Sigmoid colon (tissue), 7 donors: ENCODE measurements at places on chromosomes 3 and 15.

DNA sequence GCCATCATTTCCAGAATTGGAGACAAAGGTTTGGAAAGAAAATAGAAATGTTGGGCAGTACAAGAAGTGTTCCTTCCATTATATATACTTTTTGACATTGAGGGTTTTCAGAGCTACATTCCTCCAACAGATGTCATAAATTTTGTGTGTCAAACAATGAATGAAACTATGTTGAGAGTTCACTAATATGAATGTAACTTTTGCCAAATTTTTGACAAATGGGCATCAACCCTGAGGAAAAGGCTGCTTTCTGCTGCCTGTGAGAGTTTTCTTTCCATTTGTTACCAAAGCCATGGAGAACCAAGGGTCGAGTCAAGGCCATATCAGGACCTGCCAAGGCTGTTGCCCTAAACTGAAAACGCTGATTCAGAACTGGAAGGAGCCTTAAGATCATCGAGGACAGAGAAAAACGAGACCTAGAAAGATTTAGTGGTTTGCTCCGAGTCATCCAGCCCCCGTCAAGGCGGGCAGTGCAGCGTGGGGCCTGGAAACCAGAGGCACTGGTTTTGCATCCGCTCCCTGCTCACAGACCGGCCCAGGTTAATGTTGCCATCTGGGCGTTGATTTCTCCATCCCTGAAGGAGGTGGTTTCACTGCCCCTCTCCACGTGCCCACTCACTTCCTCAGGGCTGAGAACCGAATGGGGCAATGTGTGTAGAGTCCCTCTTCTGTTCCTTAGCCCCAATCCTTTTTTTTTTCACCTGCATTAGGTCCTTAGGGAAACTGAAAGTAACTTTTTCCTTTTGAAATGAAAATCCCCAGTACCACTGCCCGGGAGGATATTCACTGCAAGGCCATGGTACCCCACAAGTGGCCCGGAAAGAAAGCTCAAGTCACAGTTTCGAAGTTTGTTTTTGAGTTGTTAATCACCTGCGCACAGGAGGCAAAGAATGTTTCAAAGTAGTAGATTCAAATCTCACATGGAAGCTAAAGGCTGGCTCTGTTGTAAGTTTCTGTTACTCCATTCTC is 32.8 kb downstream of the TPM1 start:
- H3K27me3 ChIP-seq, result no peaks in the 10 kb centered on the region
- H3K4me3 ChIP-seq, result peak overlapping the region; percentile 2
- peak; percentile 81 for DNase-seq
- no peaks in the 10 kb centered on the region for H3K36me3 ChIP-seq
- peak overlapping the region; percentile 99 for H3K27ac ChIP-seq
- peaks cover 36% of the 10 kb centered on the region for H3K4me1 ChIP-seq

GRCh38 chr3:159077860-159078259 is 276.0 kb downstream of the MFSD1 start:
- no peak overlapping the region for H3K4me3 ChIP-seq
- no peak overlapping the region for H3K27ac ChIP-seq
- H3K27me3 ChIP-seq, result no peaks in the 10 kb centered on the region

GRCh38 chr3:139906418-139906817 is 28.6 kb upstream of the CLSTN2 start:
- H3K27ac ChIP-seq, result no peak overlapping the region
- no peak for DNase-seq
- no peak overlapping the region for H3K4me3 ChIP-seq
- no peaks in the 10 kb centered on the region for H3K4me1 ChIP-seq
- no peaks in the 10 kb centered on the region for H3K36me3 ChIP-seq

- no peaks in the 10 kb centered on the region for H3K27me3 ChIP-seq
- peak overlapping the region; percentile 95 for H3K27ac ChIP-seq
- H3K36me3 ChIP-seq, result no peaks in the 10 kb centered on the region
- no peak overlapping the region for H3K4me3 ChIP-seq
- H3K4me1 ChIP-seq, result peaks cover 24% of the 10 kb centered on the region
- DNase-seq, result no peak
Observed at GRCh38 chr15:67063689-67064606, 1.5 kb upstream of the SMAD3 start.
